ENCODE measurements at places on chromosomes 13 and 19.

DNA sequence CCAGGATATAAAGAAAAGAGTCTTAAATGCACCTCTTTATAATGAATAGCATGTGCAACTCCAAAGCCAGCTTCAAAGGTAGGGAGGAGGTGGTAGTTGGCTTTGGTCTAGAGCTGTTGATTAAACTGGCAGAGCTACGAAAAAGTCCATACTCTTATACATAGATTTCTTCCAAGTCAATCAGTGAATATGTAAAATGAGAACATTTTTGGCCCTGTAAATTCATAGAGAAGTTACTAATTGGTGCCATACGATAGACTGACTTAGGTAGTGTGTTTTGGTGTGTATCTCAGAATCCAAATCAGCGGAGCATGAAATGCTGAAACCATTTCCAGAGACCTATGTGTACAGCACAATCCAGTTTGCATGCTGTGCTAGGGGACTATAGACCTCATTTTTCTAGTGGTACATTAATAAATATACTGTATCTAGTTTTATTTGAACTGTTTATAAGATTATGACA, 17.1 kb upstream of the DPY19L3 start:
- no peak for DNase-seq

- DNase-seq: no peak
These were observed 23.2 kb downstream of the PDX1 start for GRCh38 chr13:27942972-27943371.

DNA sequence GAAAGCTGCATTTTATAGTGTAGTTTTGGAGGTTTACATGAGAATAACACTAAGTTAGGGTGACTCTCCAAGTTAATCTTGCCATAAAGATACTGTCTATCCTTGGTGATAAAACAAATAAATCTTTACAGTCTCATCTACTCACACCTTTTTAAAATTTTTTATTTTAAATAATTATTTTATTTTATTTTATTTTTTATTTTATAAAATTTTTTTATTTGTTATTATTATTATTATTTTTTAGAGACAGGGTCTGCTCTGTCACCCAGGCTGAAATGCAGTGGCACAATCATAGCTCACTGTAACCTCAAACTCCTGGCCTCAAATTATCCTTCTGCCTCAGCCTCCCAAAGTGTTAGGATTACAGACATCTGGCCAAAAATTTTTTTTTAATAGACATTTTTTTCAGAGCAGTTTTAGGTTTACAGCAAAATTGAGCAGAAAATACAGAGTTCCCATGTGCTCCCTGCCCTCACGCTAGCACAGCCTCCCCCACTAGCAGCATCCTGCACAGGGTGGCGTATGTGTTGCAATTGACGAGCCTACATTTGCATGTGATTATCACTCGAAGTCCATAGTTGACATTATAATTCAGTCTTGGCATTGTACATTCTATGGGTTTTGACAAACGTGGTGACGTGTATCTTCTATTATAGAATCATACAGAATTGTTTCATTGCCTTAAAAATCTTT, 41.0 kb downstream of the RASL11A start:
- no peak for DNase-seq

- no peak for DNase-seq
These were observed 38.2 kb downstream of the ARRDC2 start for GRCh38 chr19:18046059-18046718.

- no peak for DNase-seq
These were observed 283.1 kb downstream of the KLF12 start for GRCh38 chr13:73851104-73851503.

GRCh38 chr13:48437371-48437770, 24.5 kb upstream of the LPAR6 start:
- DNase-seq: no peak

GRCh38 chr19:58563034-58563573, 4.7 kb upstream of the UBE2M start:
- no peak for DNase-seq

DNA sequence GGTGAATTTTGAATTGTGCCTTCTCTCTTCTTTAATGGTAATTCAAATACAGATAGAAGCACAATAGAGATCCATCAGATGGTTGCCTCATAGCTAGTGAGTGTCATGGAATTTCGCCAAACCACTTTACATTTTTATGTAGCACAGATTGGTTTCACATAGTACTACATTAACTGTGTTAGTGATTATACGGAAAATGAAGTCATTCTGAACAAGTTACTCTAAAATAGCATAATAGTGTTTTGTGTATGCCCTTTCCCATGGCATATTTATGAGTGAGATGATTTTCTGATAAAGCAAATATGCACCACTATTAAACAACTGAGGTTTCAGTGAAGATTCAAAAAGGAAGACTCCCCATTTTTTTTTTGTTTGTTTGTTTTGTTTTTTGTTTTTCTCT, 1623.5 kb downstream of the PCDH9 start:
- no peak for DNase-seq
